Suppressor macrophage treated with lipopolysaccharide for 1 hour (primary cell): ENCODE measurements at places on chromosomes 7 and 10.
A peak's percentile ranks its signal among the peaks of the same experiment; 100 is the strongest.

- DNase-seq = no peak
These were observed 87.8 kb downstream of the CHRM2 start for GRCh38 chr7:136956232-136956631.

DNA sequence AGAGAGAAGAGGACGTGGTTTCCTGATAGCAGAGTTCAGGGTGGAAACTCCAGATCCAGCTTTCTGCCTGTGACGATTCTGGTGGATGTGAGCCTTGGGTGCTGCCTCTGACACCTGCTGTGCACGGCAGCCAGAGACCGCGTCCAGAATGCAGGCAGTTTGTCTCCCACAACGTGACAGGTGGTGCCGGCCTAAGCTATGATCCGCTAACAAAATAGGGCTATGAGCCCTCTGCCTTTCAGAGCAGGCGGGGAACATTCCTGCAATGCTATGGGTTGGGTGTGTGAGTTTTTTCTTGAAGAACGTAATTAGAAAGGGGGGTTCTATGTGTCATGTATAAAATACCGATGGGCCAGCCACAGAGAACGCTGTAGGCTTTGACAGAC is 297.3 kb upstream of the PRKCQ start:
- no peak for DNase-seq

DNA sequence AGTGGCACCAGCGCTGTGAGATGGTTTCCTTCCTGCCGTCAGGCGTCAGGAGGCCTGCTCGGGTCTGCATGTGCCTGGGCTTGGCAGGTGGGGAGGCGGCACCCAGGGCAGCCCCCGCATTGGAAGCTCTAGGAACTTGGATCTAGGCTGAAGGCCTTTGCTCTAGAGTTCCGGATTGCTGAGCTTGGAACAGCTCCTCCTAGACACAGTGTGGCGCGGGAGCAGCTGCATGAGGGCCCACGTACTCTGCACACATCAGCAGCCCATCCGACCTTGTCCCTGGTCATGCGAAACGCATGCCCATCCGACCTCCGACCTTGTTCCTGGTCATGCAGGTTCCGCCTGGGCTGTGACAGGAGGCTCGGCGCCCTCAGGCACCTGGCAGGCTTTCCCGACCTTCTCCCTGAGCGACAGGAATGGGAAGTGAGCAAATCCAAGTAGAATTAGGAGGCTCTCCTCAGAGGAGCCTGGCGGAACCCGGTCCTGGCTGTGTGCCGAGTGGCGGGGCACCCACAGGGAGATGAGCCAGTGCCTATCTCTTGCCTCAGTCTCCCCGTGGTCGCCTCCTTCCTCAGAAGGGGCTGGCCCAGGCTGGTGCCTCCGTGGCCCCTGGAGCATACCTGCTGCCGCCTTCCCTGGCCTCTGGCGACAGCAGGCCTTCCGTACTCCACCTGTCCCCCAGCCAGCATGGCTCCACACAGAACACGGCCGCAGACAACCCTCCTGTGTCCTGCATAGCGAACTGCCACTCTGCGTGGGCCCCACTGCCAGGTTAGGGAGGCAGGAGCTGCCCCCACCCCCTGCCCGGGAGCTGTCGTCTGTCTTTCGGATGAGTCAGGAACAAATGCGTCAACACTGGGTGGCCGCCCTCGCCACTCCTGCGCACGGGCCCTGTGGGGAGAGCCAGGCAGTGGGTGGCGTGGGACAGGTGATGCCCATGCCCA is 12.0 kb downstream of the GET4 start:
- no peak for DNase-seq

- no peak for DNase-seq
These were observed 1.6 kb downstream of the LMOD2 start for GRCh38 chr7:123657304-123657685.

DNA sequence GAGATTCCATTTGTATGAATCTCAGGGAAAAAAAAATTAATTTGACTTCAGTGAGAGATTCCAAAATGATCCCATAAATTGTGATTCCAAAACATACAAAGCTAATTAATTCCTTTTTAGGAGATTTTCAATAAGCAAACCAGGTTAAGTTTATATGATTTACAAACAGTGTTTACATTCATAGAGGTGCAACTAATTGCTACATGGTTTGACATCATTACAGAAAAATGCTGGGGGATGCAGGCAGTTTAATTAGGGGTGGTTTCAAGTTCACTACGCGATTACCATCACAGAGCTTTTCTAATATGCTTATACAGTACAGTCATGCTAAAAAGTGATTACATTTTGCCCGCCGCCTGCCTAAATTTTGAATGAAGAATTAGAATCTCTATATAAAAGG is 143.2 kb upstream of the MGMT start:
- DNase-seq = no peak

DNA sequence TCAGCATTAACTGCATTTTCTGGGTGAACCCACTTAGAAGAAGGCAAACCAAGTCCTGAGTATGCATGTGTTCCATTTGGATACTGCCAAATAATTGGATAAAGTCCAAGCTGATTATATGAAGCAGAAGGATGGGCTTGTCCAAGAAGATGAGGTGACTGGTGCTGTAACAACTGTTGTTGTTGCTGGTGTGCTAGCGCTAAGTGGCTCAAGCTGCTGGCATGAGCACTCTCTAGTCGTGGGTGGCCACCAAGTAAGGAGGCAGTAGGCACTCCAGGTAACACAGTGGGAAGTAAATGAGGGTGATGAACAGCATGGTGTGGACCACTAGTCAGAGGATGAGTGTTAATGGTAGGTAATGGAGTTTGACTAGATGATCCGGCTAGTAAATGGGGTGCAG is 80.4 kb downstream of the NRBF2 start:
- no peak for DNase-seq

DNA sequence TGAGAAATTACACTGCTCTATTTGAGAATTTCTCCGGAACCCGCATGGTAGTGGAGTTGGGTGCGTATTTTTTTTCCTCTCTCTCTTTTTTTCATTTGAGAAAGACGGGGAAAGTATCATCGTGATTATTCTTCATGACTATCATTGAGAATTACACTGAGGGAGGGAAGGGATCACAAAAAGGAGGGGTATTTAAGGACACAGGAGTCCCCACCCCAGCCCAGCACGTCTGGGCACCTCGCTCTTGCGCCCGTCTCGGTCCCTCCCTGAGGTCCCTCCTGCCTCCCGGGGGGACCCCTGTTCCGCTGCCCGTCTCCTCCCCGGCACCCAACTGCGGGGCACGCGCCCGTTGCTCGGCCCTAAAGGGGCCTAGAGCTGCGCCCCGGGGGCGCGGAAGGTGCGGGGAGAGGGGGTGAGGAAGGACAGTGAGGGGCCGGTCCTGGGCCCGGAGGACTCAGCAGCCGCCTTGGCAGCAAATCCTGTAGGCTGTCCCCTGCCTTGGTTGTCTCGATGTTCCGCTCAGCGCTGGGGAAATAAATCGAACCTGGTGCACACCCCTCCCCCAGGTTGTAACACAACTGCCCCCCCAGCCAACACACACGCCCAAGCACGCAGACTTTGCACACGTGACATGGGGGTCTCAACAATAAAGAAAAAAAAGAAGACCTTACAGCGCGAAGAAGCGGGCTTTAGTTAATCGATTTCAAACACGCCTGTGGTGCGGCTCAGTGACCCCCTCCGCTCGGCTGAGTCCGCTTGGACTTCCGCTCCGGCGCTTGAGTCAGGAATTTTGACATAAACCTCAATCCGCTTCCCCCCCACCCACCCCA is 18.6 kb upstream of the GATA3 start:
- no peak for DNase-seq

DNA sequence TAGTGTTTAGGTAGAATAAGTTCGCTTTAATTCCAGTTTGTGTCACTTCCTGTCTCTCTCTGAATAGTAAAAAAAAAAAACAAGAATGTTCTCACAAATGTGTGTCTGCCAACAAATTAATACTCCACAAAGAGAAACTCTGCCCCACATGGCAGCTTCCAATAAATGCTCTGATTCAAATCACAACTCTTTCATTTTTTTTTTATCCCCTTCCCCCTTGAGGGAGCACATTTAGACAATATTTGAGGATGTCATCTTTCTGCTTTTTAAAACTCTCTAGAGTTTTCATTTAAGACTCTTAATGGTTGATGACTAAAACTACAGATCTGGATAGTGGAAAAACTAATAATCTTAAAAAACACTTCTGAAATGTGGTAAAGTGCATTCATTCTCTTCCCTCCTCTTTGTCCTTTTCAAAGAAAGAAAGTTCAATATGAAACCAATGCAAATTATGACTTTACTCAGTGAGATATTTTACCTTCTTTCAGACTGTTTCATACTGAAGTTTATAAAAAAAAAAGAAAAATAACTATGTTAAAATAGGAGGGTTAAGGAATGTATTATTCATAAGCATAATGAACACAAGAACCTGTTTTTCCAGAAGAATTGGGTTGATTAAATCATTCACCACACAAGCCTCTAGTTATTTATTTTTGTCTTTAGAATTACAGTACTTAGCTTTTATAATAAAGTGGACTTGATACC is 42.3 kb downstream of the ARID5B start:
- DNase-seq = peak; percentile 58

DNA sequence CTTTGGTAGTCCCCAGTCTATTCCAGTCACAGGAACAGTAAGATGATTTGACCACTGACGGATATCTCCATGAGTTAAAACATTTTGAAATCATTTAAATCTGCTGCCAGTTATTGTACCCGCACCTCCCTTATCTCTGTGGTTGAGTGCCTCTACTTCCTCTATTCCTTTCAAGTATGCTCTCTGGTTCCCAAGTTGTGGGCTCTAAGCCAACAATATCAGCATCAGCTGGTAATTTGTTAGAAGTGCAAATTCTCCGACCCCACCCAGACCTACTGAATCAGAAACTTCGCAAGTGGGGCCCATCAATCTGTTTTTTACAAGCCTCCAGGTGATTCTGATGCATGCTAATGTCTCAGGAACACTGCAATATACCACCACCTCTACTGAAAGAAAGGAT is 235.5 kb downstream of the CCSER2 start:
- no peak for DNase-seq

DNA sequence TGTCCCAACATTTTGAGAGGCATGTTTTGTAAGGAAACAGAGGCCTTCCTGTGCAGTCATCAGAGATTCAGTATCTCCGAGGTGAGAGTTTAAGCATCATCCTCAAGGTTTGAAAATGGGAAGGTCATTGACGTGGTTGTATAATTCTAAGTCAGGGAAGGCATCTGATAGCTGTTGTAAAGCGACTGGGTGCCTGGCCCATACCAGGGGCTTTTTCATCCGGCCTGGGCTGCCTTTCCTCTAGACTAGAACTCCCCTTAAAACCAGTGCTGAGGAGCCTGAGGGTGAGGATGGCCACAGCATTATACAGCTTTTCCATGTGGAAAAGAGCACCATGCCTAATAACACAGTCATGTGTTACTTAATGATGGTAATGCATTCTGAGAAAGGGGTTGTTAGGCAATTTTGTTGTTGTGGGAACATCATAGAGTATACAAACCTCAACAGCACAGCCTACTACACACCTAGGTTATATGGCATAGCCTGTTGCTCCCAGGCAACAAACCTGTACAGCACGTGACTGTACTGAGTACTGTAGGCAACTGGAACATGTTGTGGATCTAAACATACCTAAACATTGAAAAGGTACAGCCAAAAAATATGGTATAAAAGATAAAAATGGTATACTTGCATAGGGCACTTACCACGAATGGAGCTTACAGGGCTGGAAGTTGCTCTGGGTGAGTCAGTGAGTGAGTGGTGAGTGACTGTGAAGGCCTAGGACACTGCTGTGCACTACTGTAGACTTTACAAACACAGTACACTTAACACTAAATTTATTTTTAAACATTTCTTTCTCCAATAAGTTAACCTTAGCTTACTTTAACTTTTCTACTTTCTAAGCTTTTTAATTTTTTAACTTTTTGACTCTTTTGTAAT is 13.5 kb upstream of the CACUL1 start:
- DNase-seq = no peak

GRCh38 chr10:132583456-132583855 is 45.9 kb downstream of the INPP5A start:
- no peak for DNase-seq

GRCh38 chr7:128732521-128733277 is 6.5 kb upstream of the CALU start:
- no peak for DNase-seq

DNA sequence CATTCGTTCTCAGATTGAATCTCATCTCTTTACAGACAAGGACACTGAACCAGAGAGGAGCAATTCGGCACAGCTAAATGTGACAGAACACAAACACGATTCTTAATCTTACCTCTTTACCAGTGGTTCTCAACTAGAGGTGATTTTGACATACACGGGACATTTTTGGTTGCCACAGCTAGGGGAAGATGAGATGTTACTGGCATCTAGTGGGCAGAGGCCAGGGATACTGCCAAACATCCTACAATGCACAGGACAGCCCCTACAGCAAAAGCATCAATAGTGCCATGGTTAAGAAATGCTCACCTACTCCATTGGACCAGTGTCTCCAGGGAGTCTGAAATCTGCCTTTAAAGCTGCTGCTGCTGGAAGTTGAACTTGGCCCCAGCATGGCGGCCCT is 27.3 kb downstream of the PDE1C start:
- no peak for DNase-seq

DNA sequence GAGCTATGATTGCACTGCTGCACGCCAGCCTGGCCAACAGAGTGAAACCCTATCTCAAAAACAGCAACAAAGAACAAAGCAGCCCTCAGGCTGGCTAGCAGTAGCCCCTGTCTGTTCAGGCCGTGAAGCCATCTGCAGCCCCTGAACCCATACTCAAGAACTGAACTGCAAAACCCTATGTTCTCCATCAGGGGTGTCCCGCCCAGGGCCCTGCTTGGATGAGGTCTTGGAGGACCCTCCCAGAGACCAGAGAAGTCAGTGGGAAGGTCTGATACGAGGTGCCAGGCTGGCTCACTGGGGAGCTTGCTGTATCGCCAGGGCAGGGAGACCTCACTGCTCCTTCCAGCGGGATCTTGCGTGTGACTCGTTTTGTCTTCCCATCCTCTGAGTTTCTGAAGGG is 39.3 kb downstream of the RBM17 start:
- no peak for DNase-seq

GRCh38 chr7:16984375-16984774 is 102.6 kb upstream of the AGR3 start:
- no peak for DNase-seq

DNA sequence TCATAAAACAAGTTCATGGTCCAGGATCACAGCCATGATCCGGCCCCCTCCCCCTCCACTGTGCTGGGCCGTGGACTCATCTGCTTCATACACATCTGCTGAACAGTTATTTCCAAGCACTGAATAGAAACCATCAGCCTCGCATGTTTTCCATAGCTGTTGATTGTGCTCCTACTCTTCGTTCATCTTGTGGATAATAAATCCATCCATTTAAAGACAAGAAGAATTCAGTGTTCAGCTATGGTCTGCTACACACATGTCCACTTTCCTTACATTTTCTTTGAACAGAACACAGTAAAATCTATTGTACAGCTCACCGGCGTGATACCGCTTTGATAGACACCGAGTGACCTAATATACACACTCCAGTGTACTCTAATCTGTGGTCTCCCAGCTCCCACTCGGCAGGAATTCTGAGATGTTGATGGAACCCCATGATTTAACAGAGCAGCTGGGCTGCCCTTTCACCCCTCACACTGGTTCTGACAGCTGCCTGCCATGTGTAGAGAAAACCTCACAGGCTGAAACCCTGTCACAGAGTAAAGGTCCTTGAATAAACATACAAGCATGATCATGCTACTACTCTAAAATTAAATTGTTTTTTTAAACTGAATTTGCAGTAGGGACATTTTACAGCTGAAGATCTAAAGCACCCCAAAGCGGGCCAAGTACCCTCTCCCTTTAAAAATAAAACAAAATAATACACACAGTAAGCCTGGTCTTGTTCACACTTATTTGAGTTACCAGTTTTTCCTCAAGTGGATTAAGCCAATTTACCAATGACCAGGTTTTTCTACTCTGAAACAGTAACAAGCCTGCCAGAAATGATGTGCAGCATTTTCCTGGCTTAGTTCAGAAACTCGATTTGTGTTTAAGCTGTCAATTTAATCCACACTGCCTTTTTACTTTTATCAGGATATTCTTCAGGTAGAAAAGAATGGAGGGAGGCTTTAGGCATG is 95.1 kb upstream of the FZD1 start:
- no peak for DNase-seq
